ENCODE measurements at places on chromosomes 3 and 15.
A peak's percentile ranks its signal among the peaks of the same experiment; 100 is the strongest.

GRCh38 chr3:52873433-52874159 lies 23.8 kb downstream of the STIMATE start:
- DNase-seq = no peak

- DNase-seq = no peak
Measured at GRCh38 chr15:34941831-34942230, 27.7 kb downstream of the AQR start.

GRCh38 chr3:122365073-122365472 lies 18.0 kb downstream of the MIX23 start:
- DNase-seq = no peak

DNA sequence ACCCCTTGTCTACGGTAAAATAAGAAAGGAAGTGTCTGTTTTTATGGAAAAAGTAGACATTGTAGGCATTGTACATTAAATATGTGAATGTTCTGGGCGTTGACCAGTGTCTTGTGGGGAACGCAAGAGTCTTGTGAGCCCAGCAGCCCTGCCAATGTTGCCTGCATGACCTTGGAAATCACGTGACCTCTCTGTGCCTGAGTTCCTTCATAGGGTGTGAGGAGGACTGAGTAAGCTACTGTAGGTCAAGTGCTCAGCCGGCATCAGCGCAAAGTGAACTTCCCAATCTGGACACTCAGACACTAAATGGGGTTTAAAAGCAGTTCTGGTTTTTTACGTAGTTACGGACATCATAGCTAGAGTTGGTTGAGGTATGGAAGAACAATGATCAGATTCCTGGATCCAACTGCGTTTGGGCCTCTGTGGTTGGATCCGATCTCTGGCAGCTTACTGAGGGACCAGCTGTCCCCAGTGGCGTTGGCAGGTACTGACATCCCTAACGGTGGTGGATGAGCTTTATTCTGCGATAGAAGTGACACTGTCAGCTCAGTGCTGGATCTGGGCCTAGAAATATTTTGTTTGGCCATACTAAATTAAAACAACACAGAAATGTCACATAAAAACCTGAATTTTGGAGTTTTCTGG lies 63.8 kb downstream of the SPSB4 start:
- no peak for DNase-seq

GRCh38 chr3:39180546-39181346 lies 11.6 kb downstream of the XIRP1 start:
- DNase-seq = peak; percentile 86

GRCh38 chr3:171115667-171116066 lies 89.1 kb upstream of the SLC2A2 start:
- DNase-seq = no peak

GRCh38 chr3:64595253-64595694 lies 92.5 kb downstream of the ADAMTS9 start:
- DNase-seq = no peak

DNA sequence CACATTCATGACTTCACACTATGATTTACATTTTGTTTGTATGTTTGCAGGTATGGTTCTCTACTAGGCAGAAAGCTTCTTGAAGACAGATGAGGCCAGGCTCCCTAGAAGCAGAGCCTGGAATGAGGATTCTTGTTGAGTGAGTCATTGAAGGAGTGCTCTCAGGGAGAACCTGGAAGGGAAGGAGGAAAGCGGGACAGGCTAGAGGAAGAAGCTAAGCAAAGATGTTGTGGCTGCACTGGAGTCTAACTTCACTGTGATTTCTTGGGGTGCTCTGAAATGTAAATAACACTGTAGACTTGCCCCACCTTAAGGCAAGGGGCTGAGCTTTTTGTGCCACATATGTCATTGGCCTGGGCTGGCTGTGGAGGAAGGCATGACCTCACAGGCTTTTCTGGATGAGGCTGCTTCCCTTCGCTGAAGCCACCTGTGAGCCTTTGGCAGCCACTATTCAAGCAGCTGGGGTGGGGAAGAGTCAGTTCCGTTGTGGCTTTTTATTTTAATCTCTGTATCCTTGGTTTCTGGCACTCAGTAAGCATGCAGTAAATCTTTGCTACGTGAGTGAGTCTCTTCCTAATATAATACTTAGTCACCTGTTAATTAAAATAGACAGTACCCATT lies 307.3 kb downstream of the SV2B start:
- DNase-seq = no peak

DNA sequence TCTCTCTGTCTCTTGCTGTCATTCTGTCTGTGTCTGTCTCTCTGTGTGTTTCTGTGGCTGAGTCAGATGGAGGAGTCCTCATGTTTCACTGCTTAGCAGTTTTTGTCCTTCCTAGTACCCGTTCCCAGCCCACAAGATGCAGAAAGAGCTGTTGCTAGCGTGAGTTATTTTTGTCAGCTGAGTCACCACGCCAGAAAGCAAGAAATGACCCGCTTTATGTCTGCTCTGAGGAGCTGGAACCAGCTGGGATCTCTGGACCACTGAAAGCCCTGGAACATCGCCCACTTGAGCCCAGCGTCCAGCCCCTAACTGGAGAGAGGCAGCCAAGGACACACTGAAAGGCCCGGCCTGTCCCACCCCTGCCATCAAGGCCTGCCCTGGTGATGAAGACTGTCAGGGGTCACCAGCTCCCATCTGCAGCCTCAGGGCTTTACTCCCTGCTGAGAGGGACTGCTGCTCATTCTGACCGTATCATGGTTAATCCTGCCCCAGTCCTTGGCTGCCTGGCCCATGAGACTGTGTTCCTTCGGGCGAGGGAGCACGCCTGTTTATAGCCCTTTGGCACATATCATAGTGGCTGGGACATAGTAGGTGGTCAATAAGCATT lies 101.7 kb upstream of the TPM1 start:
- no peak for DNase-seq

GRCh38 chr3:173304182-173304800 lies 93.3 kb upstream of the NLGN1 start:
- DNase-seq = no peak

GRCh38 chr3:46873521-46873920 lies 4.0 kb upstream of the PTH1R start:
- no peak for DNase-seq

DNA sequence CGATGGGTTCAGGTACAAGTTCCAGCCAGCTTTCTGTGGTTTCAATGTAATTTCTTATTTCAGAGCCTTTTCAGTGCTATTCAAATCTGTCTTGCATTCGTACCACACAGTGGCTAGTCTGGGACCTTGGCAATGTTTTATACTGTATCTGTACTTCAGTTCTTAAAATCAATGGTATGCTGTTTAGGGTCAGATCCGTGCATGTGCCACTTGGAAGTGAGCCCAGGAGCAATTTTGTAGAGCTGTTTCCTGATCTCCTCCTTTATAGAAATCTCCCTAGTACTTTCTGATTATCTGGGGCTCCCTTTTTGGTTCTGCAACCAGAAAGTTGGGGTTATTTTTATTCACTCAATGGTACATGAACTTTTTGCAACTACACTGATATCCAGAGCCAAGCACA lies 59.5 kb upstream of the NDUFB4 start:
- no peak for DNase-seq

DNA sequence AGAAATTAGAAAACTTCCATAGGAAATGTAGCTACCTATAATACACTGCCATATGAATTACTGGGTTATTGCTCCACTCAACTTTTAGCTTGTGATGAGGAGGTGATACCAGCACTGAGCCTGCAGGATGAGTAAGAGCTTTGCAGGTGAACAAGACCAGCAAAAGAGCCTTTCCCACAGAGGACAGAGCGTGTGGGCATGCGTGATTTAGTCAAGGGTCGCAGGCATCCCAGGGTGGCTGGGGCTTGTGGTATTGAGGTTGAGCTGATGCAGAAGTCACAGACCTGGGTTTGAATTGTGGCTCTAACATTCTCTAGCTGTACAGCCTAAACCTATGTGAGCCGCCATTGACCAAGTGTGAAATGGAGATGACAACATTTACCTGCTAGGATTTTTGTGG lies 5.6 kb downstream of the NRROS start:
- DNase-seq = no peak

GRCh38 chr3:122358703-122359032 lies 24.4 kb downstream of the MIX23 start:
- DNase-seq = no peak

- no peak for DNase-seq
Measured at GRCh38 chr3:1235526-1236120, 142.8 kb downstream of the CNTN6 start.

- no peak for DNase-seq
Measured at GRCh38 chr15:78507831-78508160, 419 bp downstream of the HYKK start.

DNA sequence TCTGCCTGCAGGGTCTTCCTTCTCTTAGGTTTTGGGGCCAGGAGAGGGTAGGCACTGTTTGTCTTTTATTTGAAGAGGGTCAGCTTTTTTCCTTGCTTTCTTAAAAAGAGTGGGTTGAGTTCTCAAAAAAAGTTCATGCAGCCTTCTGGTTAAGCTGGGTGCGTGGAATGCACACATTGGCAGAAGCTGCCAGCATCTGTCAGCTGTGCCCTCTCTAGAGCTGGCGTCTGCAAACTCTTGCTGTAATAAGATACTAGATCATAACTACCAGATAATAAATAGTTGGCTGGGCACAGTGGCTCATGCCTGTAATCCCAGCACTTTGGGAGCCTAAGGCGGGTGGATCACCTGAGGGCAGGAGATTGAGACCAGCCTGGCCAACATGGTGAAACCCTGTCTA lies 373.4 kb downstream of the OCA2 start:
- DNase-seq = no peak

DNA sequence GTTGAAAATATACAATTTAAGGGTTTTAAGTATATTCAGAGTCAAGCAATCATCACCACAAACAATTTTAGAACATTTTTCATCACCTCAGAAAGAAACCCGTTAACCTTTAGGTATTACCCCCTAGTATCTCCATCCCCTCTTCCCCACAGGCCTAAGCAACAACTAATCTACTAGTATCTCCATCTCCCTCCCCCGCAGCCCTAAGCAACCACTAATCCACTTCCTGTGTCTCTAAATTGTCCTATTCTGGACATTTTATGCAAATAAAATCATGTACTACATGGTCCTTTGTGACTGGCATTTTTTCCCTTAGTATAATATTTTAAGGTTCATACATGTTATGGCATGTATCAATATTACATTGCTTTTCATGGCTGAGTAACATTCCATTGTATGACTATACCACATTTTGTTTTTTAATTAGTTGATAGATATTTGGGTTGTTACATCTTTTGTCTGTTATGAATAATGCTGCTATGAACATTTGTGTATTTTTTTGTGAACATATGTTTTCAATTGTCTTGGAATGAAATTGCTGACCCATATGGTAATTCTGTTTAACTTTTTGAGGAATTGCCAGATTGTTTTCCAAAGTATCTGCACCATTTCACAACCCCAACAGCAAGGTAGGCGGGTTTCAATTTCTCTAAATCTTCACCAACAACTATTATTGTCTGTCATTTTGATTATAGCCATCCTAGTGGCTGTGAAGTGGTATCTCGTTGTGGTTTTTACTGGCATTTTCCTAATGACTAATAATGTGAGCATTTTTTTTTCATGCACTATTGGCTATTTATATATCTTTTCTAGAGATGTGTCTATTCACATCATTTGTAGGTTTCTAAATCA lies 215.6 kb upstream of the CD96 start:
- peak; percentile 6 for DNase-seq

- no peak for DNase-seq
Measured at GRCh38 chr15:38243278-38244055, 9.2 kb upstream of the SPRED1 start.

GRCh38 chr3:190706582-190706981 lies 155.9 kb downstream of the GMNC start:
- no peak for DNase-seq

DNA sequence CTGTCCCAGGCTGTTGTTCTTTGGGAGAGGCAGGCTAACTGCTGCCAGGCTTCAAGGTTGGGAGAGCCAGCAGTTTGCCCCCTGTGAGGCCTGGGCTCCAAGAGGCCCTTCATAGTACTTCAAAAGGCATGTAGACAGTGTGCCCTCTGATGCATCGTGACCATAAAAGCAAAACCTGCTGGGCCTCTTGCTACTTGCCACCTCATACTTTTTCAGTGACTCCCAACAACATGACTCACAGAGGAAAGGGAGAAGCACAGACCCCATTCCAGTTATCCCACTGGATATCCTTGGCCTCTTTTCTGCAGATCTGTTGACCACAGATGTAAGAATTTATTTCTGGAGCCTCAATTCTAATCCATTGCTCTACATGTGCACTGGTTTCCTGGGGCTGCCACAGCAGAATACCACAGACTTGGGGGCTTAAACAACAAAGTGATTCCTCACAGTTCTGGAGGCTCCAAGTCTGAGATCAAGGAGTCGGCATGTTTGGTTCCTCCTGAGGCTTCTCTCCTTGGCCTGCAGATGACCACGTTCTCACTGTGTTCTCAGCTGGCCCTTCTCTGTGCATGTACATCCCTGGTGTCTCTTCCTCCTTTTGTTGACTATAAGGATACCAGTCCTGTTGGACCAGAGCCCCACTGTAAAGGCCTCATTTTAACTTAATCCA lies 8.9 kb upstream of the NSMCE3 start:
- DNase-seq = no peak

- DNase-seq = no peak
Measured at GRCh38 chr15:54559405-54560069, 581.3 kb downstream of the UNC13C start.

DNA sequence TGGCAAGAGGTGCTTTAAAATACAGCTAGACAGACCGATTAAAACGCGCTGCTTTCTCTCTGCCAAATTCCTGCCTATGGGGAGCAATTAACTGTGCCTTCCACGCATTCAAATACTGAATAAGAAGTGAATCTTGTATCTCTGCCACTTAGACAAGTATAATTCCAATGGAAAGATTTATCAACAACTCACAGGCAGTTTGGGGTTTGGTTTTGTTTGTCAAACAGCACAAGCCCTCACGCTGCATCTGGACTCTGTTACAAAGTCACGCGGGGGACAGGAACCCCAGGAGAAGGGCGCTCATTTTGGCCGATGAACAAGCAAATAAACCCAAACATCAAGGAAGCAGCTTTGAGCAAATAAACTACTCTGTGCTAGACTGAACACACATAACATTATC lies 61.8 kb upstream of the TMCO5A start:
- no peak for DNase-seq

DNA sequence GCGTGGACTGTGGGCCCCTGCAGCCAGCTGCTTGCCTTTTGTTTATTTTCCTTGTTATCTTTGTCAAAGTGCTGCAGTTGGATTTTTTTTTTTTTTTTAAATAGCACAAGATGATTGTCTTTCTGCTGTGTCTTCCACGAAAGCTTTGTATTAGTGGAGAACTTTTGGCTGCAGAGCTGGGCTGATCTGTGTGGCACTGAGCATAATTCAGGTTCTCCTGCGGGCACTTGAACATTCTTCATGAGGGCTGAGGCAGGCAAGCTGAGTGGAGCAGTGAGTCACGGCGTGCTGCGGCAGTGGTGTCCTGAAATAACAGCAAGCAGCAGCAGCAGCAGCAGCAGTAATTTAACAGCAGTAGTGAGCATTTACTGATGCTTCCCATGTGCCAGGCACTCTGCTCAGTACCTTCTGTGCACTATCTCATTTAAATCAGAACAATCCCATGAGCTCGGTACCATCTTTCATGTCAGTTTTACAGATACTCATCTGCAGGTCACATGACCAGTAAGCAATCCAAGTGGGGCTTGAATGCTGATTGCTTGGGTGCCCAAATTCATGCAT lies 45.8 kb downstream of the MITF start:
- no peak for DNase-seq
